ENCODE measurements at places on chromosomes 2 and 18. TPM values are rescaled to one million over a fixed set of nuclear protein-coding genes. Genes with fewer than 3 reads are reported as not detected.

DNA sequence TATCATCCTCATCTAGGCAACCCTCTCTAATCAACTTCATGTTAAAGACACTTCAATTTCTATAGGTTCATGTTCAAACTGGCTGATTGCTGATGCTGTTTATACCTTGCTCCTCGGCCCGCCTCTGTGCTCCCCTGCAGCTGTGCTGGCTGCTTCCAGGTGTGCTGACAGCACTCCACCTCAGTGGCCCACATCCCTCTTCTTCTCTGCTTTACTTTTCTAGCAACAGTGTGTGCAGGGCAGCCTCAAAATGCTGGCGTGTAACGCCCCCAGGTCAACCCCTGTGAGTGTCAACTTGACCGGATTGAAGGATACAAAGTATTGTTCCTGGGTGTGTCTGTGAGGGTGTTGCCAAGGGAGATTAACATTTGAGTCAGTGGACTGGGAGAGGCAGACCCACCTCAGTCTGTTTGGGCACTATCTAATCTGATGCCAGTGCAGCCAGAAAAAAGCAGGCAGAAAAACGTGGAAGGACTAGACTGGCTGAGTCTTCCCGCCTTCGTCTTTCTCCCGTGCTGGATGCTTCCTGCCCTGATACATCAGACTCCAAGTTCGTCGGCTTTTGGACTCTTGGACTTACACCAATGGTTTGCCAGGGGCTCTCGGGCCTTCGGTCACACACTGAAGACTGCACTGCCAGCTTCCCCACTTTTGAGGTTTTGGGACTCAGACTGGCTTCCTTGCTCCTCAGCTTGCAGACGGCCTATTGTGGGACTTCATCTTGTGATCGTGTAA lies 94.7 kb downstream of the COL6A3 start:
- DNase-seq: no peak

- DNase-seq: no peak
These were observed 12.6 kb upstream of the ATRAID start for GRCh38 chr2:27199241-27199640.

The NFATC1 gene
- total RNA-seq: 19.8 TPM

DNA sequence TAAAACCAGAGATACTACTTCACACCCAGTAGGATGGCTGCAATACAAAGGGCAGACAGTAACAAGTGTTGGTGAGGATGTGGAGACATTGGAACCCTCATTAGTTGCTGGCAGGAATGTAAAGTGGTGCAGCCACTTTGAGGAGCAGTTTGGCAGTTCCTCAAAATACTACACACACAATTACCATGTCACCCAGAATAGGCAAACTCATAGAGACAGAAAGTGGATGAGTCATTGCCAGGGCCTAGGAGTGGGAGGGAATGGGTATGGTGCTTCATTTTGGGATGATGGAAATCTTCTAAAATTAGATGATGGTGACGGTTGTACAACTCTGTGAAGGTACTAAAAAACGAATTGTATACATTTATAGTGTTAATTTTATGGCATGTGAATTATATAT lies 54.8 kb downstream of the ATP9B start:
- no peak for DNase-seq

The GRB14 gene
- total RNA-seq: 24.1 TPM

- no peak for DNase-seq
These were observed 3.3 kb downstream of the INPP5D start for GRCh38 chr2:233063269-233063975.

The NRBP1 gene
- 50.8 TPM for total RNA-seq

- DNase-seq: peak; percentile 75
These were observed 93.9 kb upstream of the RMDN2 start for GRCh38 chr2:37831081-37831780.

- no peak for DNase-seq
These were observed 97.5 kb upstream of the KCNJ3 start for GRCh38 chr2:154600927-154601494.

The WIPF1 gene
- 16.3 TPM for total RNA-seq

The TFCP2L1 gene
- total RNA-seq: 0.19 TPM

DNA sequence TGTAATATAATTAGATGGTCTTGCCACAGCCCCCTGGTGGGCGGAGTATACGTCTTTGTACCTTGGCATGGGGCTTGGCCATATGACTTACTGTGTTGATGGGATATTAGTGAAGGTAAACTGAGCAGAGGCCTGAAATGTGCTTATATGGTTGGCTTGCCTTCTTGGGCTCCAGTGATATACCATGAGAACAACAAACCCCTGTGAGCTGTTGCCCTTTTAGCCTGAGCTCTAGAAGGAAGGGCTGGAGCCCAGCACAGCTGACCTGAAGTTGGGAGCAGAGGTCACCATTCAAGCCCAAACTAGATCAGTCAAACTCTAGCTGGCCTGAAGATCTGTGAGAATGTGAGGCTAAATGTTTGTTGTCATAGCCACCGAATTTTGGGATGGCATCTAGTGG lies 75.2 kb upstream of the CD302 start:
- no peak for DNase-seq

DNA sequence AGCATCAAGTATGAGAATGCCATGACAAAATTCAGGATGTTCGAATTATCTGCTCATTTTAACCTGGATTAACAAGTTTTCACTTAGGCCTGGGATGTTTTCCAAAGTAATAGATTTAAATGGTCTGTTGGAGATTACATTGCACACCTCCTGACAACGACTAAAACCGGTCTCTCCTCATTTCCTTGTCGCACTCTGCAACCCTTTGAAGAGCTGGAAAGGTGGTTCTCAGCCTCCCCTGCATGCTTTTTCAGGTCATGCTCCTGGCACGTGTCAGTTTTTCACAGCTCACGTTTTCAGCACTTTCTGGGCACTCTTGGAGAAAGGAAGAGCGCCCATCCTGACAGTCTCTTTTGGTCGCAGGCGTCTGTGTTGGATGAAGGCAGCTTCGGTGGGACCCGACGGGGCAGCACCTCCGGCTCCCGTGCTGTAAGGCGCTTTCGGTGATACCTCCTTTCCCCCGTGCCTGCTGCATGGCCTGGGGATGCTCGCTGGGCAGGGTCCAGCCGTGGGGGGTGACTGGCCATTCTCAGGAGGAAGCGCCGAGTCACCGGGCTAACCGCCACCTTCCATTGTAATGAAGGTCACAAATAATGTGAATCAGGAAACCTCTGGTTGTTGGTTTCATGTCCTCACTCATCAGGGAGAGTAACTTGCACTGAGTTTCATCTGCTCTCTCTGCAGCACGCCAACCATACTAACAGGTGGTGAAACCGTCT lies 63.5 kb upstream of the RBM44 start:
- DNase-seq: no peak

- DNase-seq: no peak
These were observed 21.4 kb downstream of the DRC1 start for GRCh38 chr2:26422947-26423629.

The IL36RN gene
- not detected for total RNA-seq

DNA sequence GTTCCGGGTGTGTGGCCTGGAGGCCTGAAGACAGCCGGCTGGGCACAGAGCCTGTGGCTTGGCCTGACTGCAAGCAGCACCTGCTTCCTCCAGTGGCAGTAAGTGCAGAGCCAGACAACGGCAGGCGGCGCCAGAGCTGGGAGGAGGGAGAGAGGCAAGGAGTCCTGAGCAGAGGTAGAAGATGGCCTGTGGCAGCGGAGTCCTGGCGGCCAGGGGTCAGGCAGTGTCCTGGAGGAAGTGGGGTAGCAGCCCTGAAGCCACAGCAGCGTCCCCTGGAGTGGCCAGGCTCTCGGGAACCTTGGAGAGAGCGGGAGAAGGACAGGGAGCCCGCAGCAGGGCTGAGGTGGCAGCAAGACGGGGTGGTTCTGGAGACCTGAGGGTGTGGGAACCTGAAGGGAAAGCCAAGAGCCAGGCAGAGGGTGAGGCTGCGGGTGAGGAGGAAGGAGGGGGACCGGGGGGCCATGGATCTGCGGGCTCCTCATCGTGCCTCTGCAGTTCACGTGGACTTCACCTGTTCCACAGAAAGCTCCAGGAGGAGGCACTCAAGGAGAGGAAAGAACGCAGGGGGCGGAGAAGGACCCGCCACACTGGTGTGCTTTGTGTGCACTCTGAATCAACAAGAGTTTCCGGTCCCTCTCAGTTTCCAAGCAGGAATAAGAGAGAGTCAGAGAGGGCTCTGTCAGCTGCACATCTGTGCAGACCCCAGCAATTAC lies 85.9 kb downstream of the USP40 start:
- peak; percentile 50 for DNase-seq

DNA sequence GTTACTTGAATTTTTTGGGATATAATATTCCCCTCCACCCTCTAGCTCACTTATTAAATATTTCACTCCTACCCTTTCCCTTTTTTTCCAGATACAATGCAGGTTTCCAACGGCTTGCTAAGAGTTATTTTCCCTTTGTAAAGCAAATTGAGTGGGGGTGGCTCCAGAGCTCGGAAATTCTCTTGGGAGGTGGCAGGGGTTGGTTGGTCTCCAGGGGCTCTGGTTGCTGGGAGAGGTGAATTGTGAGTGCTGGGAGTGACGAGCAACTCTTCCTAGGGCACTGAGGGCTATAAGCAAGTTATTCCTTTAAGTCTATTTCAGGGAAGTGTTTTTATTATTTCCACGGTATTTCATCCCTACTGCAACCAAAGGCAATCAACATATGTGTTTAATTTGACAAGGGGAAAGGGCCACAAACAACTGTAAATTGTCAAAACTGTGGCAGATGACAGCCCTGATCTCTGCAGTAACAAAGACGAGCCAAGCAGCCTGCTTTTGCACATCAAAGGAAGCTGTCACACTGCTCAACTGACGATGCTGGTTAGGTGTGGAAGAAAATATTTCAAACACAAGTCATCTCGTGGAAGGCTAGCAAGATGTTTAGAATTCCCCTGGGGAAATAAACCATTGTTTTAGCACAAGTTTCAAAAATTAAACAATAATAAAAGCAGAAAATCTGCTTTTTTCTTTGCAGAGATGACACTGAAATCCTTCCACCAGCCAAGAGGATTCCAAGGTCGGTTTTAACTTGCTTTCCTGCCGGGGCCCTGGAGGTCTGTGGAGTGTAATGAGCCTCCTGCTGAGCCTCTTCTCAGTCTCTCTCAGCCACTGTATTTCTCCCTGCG lies 34.8 kb upstream of the ASXL2 start:
- DNase-seq: no peak

The PXDN gene
- 15.6 TPM for total RNA-seq

The TXNL4A gene
- 78.2 TPM for total RNA-seq

GRCh38 chr2:190488516-190489233 lies 45.8 kb downstream of the NEMP2 start:
- no peak for DNase-seq

The UGT1A5 gene
- total RNA-seq: not detected

The FHL2 gene
- total RNA-seq: 1,567 TPM

The MC2R gene
- total RNA-seq: not detected

DNA sequence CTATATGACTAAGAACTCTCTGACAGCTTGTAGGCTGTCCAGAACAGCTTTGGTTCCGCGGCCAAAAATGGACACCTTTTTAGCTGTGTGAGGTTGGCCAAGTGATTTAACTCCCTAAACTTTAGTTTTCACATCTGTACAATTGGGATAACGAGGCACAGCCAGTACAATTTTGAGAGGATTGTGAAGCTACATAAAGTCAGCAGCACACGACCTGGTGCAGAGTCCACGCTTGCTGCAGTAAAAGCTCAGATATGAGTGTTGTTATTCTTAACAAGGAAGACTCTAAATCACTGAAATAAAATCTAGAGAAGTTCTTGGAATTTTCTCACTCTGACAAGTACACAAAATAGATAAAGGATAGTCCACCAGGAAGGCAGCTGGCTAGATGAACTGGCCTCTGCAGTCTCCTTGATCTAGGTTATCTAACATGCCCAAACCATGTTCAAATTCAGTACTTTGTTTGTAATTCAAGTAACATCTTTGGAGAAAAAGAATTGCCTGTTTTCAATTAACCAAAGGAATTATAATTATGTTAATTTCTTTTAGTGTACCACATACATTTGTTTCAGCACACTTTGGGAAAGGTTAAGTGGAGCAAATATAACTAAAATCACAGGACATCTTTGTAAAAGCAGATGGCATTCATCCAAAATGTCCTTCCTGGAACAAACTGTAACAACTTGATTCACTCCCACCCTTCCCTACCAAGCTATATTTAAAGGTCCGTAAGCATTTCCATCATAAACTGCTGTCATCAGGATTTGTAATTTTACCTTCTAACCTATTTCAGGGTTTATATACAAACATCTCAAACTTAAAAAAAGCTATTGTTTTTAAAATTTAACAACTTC lies 201.7 kb upstream of the STK17B start:
- DNase-seq: no peak

DNA sequence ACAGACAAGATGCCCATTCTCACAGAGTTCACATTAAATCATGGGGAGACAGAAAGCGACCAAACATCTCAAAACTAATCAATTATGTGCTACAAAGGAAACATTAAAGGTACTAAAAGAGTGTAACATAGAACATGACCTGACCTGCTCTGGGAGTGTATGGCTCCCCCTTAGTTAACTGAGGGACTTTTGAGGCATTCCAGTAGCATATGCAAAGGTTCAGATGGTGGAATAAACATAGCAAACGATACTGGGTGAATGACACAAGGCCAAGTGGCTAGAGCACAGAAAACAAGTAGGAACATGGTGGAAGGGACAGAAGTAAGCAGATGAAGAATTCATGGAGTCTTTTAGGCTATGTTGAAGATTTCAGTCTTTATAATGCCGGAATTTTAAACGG lies 11.9 kb downstream of the PPP3R1 start:
- DNase-seq: no peak

GRCh38 chr18:44682871-44683221 lies 2.2 kb downstream of the SETBP1 start:
- no peak for DNase-seq

- DNase-seq: no peak
These were observed 301.1 kb downstream of the MYCN start for GRCh38 chr2:16241166-16242160.

The CDK15 gene
- 0.43 TPM for total RNA-seq

The REG3G gene
- not detected for total RNA-seq

DNA sequence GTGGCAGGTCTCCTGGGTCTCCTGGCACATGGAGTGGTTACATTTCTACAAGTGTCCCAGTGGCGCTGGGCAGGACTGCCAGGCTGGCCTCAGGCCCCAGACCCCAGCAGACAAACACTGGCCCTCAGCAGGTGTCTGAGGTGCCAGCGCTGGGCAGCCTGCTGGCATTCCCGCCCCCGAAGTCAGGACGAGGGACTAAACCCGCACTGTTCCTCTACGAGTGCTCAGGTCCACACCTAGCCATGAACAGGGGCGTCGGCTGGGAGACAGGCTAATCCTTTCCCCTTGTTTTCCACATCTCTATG lies 12.8 kb downstream of the SNED1 start:
- peak; percentile 30 for DNase-seq

DNA sequence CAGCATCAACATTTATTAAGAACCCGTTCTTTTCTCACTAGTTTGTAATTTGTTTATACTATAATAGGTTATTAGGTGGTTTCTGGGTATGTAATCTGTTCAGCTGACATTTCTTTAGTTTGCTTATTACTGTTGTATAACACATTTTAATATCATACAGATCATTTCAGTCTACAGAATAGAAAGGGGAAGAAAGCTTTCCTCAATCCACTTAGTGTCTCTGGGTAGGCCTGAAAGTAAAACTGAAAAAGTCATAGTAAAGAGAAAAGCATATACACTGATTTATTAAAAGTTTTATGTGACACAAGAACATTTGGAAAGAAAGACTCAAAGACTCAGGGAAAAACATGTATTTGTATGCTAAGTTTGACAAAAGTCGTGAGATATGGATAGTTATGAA lies 16.8 kb upstream of the KCNJ3 start:
- DNase-seq: no peak

- DNase-seq: no peak
These were observed 91.8 kb upstream of the KLF7 start for GRCh38 chr2:207257251-207258250.

The CELF4 gene
- 0.19 TPM for total RNA-seq

All from Right ventricle myocardium superior (tissue), 1 donor.